ENCODE measurements at places on chromosomes 7 and 10. TPM values are rescaled to one million over a fixed set of nuclear protein-coding genes. Genes with fewer than 3 reads are reported as not detected.

DNA sequence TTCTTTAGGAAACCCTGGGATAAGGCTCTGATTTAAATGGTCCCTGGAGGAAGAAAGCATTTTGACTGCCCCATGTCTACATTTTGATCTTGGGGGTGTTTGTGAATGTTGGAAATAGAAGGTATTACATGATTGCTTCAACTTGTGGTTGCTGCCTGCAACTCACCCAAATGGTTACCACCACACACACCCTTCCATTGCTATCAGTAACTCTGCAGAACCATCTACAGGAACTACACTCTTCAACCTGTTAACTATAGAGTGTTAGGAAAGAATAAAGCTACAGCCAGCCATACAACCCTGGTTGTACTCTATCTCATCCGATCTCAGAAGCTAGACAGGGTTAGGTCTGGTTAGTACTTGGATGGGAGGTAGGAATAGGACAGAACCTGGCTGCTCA lies 71.2 kb downstream of the APBB1IP start:
- DNase-seq, result no peak

GRCh38 chr10:30330497-30331168 lies 18.4 kb downstream of the MTPAP start:
- DNase-seq, result no peak

- no peak for DNase-seq
These were observed 85.4 kb upstream of the VOPP1 start for GRCh38 chr7:55657654-55658053.

LRRC18 gene
- total RNA-seq, result not detected

PLXNA4 gene
- total RNA-seq, result 5.7 TPM

All from tongue (tissue), 3 donors.